ENCODE measurements at places on chromosomes 3 and 15. TPM values are rescaled to one million over a fixed set of nuclear protein-coding genes. Genes with fewer than 3 reads are reported as not detected.

GRCh38 chr3:43345877-43346276, 59.5 kb downstream of the SNRK start:
- no peak for DNase-seq

DNA sequence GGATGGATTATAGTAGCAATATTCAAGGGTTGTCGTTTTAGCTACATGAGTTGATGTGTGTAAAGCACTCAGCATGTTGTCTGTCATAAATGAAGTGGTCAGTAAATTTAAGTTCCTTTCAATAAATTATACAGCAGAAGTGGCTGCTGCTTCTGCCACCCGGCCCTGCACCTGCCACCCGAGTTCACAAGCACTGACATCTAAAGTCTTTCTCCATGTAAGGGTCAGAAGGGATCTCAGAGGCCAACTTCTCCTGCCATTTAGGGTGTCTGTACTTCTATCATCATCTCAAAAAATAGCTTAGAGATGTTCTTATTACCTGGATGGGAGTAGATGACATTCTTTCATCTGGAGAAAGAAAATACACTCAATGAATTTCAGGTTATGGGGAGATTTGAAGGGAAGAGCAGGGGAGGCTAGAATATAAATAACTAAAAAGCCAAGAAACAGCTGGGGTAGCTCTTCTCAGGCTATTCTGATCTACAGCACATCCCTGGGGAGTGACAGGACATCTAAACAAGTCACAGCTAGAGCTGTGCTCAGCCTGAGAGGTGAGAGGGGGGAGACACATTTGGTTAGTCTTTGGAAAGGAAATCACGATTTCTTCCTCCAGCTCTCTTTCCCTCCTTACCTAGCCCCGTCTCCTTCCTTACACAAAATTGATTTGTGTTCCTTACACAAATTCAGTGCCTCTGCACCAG, 8.0 kb downstream of the GCSAM start:
- no peak for DNase-seq

SNX22 gene
- 0.27 TPM for total RNA-seq

- no peak for DNase-seq
These were observed 487.5 kb upstream of the TPRG1 start for GRCh38 chr3:188684276-188684675.

DNA sequence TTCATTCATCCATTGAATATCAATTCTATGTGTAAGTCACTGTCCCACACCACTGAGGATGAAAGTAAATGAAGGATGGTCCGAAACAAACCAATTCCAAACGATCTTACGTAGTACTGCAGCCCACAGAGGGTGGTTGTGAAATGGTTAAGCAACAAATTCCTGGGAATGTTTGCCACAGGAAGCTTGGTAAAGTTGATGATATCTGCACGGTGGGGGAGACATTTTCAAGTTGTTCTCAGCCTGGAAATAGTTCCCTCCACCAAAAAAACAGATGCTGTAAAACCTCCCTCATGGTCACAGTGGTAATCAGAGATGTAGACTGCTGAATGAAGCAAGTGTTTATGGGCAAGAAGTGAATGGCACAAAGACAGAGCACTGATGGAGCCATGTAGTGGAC, 35.9 kb upstream of the BNC1 start:
- DNase-seq, result no peak

FBXW12 gene
- total RNA-seq, result not detected

GRCh38 chr3:125684199-125684598, 88.9 kb upstream of the OSBPL11 start:
- DNase-seq, result no peak

EXD1 gene
- total RNA-seq, result not detected
